ENCODE measurements at places on chromosomes 11 and 22. TPM values are rescaled to one million over a fixed set of nuclear protein-coding genes. Genes with fewer than 3 reads are reported as not detected.

The DRICH1 gene
- not detected for total RNA-seq

The TYR gene
- not detected for total RNA-seq

The KBTBD3 gene
- 5.5 TPM for total RNA-seq

The GSTT2 gene
- total RNA-seq, result 2.0 TPM

The MOV10L1 gene
- total RNA-seq, result 1.0 TPM

The TRIOBP gene
- 339 TPM for total RNA-seq

The MPZL3 gene
- 0.29 TPM for total RNA-seq

The RFPL3 gene
- not detected for total RNA-seq

The KRTAP5-1 gene
- not detected for total RNA-seq

The SLC25A18 gene
- total RNA-seq, result not detected

The MMP10 gene
- 0.87 TPM for total RNA-seq

The LRRC74B gene
- not detected for total RNA-seq

The OR4C12 gene
- total RNA-seq, result not detected

The TMEM191B gene
- total RNA-seq, result not detected

The ACRV1 gene
- under 0.01 TPM for total RNA-seq

The FREY1 gene
- 2.3 TPM for total RNA-seq

The RFPL1 gene
- not detected for total RNA-seq

The GAL3ST3 gene
- total RNA-seq, result not detected

The SCGB1A1 gene
- total RNA-seq, result not detected

The BEST1 gene
- total RNA-seq, result 13.1 TPM

The PLAAT5 gene
- not detected for total RNA-seq

The KCNK4 gene
- 0.17 TPM for total RNA-seq

The ROBO3 gene
- total RNA-seq, result 19.0 TPM

The MUC15 gene
- not detected for total RNA-seq

The SC5D gene
- 51.5 TPM for total RNA-seq

The DTX4 gene
- total RNA-seq, result 9.3 TPM

The TRIM49 gene
- total RNA-seq, result not detected

The SAA1 gene
- total RNA-seq, result not detected

Data from smooth muscle cell of trachea (primary cell).